NCI-H1694 (cell line): ENCODE measurements at places on chromosomes 16 and 17.

- no peak for DNase-seq
Observed at GRCh38 chr17:65558683-65559460, 2.6 kb downstream of the AXIN2 start.

DNA sequence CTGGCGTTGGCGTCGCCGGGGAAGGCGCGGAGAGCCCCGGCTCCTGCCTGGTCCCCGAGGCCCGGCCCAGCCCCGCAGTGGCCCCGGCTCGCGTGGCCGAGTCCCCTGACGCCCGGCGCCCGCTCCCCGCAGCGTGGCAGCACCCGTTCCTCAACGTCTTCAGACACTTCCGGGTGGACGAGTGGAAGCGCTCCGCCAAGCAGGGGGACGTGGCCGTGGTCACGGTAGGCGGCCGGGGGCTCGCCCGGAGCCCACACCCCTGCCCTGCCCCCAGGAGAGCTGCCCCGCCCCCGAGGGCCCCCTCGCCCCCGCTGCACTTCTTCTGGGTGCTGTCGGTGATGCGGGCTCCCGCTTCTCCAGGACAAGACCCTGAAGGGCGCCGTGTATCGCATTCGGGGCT, 466 bp downstream of the WDR90 start:
- no peak for DNase-seq

GRCh38 chr17:66474258-66474657, 171.8 kb downstream of the PRKCA start:
- no peak for DNase-seq

DNA sequence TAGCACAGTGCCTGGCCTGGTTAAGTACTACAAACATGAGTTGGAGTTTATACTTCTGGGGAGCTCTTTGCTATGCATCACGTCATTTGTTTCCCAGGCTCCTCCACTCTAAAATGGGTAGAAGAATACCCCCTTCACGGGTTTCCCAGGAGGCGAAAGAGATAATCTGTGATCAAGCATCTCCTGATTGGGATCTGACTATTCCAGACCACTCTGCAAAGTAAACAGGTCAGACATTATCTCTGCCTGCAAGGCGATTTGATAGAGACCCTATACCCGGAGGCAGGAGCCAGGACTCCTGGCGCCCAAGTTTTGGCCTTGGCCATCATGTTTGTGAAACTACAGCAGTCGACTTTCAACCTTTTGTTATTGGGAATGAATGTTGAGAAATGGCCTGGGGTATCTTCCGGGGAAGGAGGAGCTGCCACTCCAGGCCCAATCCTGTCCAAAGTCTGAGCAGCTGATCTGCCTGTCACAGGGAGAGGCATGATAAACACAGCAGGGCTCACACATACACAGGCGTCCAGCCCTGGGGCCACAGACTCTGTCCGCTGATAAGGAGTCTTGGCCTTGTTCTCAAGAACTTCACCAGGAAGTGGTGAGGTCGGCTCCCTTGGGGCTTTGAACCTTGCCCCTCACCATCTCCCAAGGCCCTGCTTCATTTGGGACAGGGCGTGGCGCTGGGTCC, 199.9 kb downstream of the MAF start:
- no peak for DNase-seq

DNA sequence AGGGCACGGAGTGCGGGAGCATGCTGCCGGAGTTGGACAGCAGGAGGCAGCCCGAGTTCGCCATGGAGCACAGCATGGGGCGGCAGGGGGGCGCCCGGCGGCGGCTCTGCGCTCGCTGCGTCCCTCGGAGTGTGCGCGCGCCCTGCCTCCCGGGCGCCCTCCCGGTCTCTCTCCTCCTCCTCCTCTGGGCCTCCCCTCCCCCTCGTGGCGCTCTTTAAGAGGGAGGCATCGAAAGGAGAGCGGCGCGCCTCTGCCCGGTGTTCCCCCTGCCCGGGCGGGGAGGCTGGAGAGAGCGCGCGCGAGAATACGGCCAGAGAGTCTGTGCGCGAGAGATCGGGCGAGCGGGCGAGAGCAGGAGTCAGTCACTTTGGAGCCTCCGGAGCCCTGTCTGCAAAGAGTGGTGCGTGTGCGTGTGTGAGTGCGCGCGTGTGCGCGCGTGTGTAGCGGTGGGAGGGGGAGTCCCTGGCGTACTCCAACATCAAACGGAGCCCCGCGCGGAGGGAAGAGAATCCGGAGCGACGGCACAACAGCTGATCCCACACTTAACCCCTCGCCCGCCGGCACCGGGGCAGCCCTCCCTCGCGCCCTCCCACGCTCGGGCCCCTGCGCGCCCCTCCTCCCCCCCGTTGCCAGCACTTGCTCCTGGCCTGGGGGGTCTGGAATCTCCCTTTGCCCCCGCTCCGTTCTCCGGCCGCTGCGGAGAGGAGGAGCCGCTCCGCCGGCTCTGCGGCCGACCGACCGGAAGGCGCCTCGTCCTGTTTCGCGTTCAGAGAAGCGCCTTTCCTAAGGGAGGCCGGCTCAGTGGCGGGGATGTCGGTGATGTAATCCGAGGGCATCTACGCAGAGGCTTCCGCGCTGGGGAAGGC, 108.9 kb downstream of the ENGASE start:
- no peak for DNase-seq

DNA sequence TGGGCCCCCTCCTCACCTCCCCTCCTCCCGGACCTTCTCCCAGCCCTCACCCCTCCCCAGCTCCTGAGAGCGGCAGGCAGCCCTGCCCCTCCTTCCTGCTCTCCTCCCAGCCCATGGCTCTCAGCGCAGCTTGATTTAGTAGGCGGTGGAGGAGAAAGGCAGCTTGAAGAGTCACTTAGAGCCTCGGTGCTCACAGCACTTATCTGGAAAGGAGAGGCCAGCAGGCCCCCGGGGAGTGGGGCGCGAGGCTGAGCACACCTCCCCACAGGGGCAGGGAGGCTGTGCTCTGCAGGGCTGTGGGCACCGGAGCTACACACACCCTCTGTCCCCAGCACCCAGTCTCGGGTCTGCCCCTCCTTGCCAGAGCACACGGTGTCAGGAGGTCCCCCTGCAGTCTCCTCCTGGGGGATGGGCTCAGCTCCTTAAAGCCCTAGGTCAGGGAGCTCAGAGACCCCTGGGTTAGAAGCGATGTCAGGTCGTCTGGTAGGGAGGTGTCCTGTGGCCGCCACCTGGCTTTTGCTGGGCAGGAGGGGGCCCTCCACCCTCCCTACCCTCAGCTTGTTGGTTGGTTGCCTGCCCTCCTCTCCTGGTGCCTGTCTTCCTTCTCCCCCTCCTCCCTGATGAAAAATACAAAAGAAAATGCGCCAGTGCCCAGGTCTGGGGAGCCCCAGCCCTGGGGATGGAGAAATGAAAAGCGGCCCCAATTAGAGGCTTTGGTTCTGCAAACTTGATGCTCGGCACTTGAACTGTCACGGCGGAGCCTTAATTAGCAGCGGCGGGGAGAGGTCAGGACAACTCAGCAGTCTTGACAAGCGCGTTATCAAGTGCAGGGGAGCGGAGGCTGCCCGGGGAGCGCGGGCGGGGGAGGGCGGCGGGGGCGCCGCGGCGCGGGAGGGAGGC, 151.1 kb upstream of the GSE1 start:
- peak; percentile 65 for DNase-seq

DNA sequence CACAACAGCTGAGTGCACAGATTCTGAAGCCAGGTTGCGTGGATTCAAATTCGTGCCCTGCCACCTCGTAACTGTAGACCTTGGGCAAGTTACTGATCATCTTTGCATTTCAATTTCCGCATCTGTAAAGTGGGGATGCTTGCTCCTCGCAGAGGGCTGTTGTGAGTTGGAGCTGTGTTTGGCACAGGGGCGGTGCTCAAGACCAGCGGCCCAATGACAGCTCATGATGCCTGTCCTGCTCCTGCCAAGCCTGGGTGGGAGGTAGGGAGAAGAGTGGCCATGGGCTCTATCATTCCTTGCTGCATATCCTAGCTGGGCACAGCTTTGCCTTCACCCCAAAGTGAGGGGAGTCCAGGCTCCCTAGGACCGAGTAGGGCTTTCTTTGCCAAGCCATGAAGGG, 12.6 kb downstream of the NXPH3 start:
- no peak for DNase-seq

DNA sequence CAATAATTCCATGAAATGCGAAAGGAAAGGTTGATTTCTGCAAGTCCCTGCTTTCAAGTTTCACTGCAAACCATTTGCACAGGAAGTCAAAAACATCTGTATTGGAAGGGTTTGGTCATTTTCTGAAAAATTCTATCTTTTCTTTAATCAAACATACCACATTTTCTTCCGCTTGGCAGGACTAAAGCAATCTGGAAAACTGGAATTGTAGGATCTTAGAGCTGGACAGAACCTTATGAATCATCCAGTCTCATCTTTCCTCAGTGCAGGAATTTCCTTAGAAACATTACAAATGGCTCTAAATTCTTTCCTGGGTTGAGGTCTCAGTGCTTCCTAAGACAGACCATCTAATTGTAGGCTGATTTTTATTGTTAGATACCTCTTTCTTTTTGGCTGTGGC, 111.5 kb upstream of the ELAC2 start:
- no peak for DNase-seq

DNA sequence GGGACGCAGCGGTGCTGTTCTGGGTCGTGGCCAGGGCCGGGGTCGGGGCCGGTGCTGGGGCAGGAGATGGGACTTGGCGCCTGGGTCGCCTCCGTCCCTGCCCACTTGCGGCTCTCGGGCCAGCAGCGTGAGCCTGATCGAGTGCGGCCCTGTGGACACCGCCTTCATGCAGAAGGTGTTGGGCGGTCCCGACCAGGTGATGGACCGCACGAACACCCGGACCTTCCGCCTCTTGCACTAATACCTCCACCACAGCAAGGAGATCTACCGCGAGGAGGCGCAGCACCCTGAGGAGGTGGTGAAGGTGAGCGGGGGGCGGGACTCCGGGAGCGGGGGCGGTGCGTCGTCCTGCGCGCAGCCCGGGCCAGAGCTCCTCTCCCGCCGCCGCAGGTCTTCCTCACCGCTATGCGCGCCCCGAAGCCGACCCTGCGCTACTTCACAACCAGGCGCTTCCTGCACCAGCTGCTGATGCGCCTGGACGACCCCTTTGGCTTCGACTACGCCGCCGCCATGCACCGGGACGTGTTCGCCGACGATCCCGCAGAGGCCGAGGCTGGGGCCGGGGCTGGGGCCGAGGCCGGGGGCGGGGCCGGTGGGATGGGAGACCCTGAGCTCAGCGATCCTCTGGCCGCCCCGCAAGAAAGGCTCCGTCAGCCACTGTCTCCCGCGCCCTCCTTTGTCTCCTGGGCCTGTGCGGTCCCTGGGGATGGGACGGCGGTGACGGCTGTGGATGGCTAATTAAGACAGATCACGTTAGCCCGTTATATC, 4.5 kb upstream of the HSD17B1 start:
- DNase-seq, result no peak

- DNase-seq, result no peak
Observed at GRCh38 chr16:68289202-68289601, 21.5 kb downstream of the SLC7A6OS start.

GRCh38 chr17:412211-413015, 59.8 kb upstream of the RPH3AL start:
- peak; percentile 69 for DNase-seq

- DNase-seq, result no peak
Observed at GRCh38 chr17:41977991-41978390, 11.4 kb downstream of the CNP start.

GRCh38 chr16:57231821-57232350, 13.2 kb upstream of the ARL2BP start:
- no peak for DNase-seq

GRCh38 chr16:31874366-31875111, 932 bp downstream of the ZNF267 start:
- no peak for DNase-seq

- DNase-seq, result no peak
Observed at GRCh38 chr17:72642720-72643119, 449.8 kb downstream of the SLC39A11 start.

DNA sequence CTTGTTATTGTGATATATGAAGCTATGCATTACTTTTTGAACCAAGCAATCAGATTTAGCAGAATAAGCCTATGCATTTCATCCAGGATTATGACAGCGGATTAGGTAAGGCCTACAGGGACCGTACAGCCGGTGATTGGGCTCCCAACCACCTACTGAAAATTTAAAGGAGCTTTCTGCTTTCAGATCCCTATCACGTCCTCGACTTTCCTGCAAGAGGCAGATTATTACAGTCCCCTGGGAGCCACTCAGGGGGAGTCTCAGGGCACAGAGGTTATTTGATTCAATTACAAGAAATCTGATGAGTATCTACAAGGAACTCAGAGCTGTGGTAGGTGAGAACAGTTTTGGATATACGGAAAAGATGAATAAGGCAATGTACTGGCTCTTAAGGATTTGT, 80.7 kb downstream of the HS3ST3B1 start:
- DNase-seq, result no peak
